ENCODE measurements at places on chromosomes 1 and 21.
A peak's percentile ranks its signal among the peaks of the same experiment; 100 is the strongest.

DNA sequence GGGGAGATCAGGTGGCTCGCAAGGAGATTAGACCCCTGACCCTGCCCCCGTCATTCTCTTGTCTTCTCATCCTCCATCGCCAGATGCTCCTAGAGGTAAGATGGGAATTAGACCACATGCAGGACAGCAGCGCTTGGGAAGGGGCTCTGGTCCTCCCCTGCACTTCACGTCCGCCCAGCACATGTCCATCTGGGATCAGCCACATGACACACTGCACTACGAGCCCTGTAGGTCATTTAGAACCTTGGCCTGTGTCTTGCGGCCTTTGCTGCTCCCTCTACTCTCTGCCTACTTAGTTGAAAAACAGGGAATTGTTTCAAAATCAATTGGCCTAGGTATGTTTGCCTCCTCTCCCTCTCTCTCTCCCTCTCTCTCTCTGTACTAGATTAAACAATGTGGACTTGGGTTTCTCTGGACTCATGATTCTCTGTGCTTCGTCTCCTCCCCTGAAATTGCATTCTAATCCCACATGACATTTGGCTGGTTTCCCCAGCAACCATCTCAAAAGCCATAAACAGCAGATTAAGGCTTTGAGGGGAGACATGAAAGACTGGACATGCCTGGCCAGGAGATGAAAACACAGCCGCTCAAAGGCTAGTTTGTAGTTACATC is 3.8 kb upstream of the NCMAP start:
- DNase-seq = no peak

DNA sequence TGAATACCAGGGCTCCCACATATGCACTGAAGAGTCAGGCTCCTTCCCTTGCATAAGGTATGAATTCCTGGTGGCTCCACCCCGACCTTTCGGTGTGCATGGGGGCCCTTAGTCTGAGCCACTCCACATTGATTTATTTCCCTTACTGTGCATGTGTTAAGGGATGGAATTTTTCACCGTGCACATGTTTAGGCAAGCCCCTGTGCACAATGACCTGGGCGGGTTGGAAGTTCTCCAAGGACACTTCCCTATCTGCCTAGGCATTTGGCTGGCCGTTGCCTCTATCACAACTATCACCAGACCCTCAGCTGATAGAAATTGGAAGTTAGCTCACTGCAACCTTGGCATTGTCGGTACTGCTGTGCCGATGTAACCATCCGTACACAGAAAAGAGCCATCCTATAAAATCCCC is 9.7 kb downstream of the S100A6 start:
- DNase-seq = no peak

- no peak for DNase-seq
Measured at GRCh38 chr1:225933072-225933471, 7.9 kb downstream of the LEFTY2 start.

DNA sequence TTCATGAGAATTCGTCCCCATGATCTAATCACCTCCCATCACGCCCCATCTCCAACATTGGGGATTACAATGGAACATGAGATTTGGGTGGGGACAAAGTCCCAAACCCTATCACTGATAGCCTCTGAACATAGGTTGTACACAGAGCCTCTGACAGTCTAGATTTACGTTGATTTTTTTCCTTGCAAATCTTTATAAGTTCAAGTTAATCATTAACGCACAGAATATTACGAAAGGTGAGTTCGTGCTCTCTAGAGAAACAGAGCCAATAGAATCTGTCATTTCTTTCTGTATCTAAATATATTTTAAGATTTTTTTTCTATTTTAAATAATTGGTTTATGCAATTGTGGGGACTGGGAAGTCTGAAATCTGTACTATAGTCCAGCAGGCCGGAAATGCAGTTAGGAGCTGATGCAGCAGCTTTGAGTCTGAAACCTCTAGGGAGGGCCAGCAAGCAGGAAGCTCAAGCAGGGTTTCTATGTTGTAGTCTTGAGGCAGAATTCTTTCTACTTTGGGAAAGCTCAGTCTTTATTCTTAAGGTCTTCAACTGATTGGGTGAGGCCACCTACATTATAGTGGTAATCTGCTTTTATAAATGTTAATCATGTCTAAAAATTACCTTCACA is 61.0 kb downstream of the SELENOF start:
- DNase-seq = no peak

DNA sequence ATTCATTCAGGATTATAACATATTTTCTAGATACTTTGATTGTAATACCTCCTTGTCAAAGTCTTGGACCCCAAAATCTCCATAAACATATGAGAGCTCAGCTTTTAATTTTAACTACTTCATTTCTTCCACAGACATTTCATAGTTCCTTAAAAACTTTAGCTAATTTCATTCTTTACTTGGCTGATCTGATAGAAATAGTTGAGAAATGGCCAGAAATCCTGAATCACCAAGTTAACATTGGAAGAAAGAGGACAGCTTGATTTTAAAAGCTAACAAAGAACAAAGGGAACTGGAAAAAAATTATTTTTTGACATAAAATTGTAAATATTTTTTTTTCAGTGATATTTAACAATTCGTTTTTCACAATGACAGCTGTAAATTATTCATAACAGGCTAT is 216.5 kb downstream of the NTNG1 start:
- DNase-seq = no peak

DNA sequence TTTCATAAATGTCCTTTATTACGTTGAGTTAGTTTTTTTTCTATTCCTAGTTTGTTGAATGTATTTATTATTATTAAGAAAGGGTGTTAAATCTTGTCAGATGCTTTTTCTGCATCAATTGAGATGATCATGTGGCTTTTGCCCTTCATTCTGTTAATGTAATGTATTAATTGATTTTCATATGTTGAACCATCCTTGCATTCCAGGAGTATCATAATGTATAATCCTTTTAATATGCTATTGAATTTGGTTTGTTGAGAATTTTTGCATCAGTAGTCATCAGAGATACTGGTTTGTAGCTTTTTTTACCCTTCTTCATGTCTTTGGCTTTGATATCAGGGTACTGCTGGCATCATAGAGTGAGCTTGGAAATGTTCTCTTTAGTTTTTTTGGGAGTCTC is 100.0 kb downstream of the POFUT2 start:
- no peak for DNase-seq

DNA sequence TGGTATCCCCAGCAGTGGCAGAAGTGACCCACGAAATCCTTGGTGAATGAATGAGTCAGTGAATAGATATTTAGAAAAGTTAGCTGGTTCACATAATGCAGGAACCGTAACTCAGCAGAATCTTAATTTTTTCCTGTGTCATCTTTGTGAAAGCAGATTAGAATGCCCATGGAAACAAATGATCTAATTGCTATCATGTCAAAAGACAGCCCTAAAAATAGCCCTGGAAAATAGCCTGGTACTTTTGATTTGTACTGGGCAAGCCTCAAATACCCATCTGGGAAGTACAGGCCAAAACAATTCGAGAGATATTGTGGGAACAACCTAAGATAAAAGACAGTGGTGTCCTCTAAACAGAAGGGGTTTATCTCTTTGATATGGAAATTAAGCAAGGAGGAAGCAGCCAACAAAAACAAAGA is 21.1 kb downstream of the FYB2 start:
- DNase-seq = no peak

DNA sequence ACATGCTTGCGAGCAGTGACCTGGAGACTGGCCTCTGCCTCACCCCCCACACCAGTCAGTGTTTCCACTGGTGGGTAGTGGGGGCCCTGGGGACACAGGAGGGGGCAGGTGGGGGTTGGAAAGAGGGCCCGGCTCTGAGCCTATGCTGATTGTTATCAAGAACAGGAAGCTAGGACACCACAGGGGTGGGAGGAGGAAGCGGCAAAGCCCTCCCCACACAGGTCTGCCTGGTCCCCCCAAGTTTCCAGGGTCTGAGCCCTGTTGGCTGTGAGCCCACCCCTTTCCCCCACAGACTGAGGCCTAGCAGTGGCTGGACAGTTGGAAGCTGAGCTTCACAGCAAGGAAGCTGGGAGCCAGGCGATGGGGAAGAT is 1.6 kb upstream of the PTPN7 start:
- no peak for DNase-seq

GRCh38 chr1:10681296-10682107 is 114.9 kb downstream of the CASZ1 start:
- DNase-seq = no peak

- DNase-seq = no peak
Measured at GRCh38 chr1:47181955-47182675, 7.7 kb downstream of the PDZK1IP1 start.

DNA sequence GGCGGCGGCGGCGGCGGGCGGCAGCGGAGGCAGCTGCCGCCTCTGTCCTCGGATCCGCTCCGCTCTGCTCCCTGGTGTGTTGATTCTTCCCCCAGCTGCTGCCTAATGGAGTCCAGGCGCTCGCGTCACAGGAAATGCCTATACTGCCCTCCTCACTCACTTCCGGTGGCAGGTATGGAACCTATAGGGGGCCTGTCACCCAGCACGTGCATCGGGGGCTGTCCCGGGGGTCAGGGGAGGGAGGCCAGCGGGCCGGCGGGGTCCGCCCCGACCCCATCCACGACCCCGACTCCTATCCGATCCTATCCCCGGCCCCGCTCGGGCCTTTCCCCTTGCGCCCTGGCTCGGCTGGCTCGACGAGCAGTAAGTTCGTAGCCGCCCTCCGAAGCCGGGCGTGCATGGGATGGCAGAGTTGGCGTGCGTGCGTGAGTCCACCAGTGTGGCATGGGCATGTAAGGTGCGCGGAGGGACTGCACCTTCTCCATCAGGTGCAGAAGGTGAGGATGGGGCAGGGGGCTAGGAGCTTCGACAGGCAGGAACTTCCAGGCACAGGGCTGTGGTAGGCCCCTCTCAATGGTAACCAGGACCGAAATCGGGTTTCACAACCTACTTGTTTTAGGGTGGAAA is at the start of gene WDR26:
Gene WDR26, minus strand, starts transcription at position 107 of the 627 bp plus-strand sequence.
- DNase-seq = peak; percentile 79

GRCh38 chr1:23922321-23922943 is 9.3 kb upstream of the CNR2 start:
- DNase-seq = no peak

DNA sequence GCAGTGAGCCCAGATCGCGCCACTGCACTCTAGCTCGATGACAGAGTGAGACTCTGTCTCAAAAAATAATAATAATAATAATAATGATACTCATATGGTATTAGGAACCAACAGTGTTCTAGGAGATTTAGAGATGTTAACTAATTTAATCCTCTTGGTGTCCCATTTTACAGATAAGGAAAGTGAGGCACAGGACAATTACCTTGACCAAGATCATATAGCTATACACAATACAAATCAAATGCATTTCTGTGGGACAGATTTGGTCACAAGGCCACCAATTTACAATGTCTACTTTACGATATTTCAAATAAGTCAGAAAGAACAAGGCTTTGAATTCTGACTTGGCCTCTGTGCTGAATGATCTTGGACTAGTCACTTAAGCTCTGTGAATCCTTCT is 2.2 kb upstream of the ZMYM4 start:
- DNase-seq = no peak

DNA sequence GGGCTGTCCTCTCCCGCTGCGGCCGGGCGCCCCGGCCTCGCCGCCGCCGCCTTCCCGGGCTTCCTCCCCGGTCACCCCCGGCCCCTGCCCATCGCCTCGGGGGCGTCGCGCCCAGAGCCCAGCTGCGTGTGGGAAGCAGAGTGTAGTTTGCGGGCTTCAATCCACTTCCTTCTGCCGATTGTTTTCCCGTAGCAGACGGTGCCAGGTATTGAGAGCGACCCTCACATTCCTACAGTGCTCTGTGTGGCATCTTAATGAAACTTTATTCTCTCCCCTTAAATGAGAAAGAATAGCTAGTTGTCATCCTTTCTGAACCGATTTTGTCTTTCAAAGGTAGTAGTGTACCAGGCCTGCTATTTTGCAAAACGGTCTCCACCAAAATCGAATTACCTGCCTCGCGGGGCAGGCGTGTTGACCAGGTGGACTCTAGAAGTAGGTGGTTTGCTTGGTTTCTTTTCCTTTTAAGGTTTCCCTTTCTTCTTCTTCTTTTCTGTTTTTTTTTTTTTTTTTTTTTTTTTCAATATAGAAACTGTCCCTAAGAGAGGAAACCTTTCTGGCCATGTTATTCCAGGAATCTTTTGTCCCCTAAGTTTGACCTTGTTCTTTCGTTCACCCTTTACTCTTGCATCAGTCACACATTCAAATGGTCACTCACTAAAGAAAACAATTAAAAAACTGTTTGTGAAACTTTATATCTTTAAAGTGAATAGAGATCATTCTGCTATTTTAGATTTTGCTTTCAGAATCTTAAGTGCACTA is 881 bp downstream of the USP25 start:
- DNase-seq = no peak

DNA sequence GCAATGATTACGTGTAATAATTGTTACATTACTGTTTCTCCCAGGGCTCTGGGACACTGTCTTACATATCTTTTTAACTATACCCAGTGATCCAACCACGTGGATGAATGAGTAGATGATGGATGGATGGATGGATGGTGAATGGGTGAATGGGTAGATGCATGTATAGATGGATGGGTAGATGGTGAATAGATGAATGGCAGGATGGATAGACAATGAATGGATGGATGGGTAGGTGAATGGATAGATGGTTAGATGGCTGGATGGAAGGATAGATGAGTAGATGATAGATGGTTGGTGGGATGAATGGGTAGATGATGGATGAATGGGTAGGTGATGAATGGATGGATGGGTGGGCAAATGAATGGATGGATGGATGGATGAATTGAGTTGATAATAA is 135.9 kb downstream of the HUNK start:
- no peak for DNase-seq

- no peak for DNase-seq
Measured at GRCh38 chr1:228018961-228019721, 12.3 kb downstream of the WNT3A start.

GRCh38 chr21:42467140-42467983 is 28.7 kb downstream of the RSPH1 start:
- DNase-seq = no peak

DNA sequence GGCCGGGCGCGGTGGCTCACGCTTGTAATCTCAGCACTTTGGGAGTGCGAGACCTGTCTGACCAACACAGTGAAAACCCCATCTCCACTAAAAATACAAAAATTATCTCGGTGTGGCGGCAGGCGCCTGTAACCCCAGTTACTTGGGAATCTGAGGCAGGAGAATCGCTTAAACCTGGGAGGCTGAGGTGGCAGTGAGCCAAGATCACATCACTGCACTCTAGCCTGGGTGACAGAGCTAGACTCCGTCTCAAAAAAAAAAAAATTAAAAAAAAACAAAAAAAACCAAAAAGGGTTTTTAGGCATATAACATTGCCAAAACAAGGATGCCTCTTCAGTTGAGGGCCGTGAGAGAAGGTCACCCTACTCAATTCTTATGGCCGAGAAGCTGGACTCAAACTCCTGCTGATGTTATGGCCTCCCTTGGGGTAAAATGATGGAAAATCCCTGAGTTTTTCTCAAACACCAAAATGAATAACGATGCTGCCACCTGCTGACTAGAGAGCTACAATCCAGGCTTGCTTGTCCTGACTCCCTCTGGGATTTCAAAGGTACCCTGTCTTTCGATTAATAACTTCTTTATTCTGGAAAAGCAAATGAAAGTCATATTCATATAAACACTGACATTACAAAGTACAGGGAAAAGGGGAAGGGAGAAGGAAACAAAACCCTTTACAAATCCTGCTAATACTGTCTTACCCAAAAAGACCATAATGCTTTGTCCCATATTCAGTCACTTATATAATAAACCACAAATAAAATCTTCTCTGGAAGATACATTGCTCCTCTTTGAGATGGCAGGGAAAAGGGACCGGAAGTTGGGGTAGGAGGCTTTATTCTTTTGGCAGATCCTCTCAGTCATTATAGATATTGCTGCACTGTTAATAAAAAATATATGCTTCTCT is 10.7 kb downstream of the RAB42 start:
- DNase-seq = no peak

Data from NCI-H774 (cell line).